ENCODE measurements at places on chromosomes 13 and 19.

- DNase-seq: no peak
These were observed 135.0 kb upstream of the ZNF536 start for GRCh38 chr19:30237140-30237539.

DNA sequence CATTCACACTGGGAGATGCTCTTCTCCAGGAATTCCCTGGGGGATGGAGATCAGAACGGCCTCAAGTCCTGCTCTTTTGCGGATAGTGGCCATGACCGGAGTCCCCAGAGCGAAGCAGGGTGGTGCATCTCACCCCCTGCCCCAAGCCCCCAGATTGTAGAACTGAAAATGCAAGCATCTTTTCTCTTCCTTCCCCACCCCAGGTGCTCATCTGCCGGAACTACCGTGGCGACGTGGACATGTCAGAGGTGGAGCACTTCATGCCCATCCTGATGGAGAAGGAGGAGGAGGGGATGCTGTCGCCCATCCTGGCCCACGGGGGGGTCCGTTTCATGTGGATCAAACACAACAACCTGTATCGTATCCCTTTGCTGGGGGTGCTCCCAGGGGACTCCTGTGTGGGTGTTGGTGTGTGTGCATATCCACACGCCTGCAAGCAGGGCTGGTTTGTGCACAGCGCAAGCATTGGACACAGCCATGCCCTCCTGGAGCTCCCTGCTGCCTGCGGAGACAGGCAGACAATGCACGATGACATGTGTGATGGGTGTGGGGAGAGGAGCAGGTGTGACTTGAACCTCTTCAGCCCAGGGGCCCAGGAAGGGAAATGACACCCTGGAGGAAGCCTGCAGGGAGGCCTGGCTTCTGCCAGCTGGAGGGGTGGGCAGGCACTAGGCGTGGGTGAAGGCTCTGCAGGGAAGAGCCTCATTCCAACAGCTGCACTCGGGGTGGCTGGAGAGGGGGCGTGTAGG, 5.7 kb downstream of the AP1M1 start:
- no peak for DNase-seq

DNA sequence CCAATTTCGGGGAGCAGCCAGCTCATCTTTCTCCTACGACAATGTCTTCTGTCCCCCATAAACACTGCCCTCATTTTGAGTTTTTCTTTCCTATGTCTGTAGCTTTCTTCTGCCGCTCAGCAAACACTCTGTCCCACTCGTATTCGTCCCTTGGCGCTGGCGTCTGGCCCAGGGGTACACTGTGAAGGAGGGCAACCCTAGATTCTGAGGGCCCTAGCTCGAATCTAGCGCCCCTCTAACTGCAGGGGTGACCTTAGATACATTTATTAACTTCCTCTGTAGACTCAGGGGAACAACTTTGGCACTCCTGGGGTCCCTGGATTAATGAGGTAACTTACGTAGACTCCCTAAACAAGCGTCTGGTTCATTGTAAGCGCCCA, 677 bp upstream of the LRCH1 start:
- no peak for DNase-seq

DNA sequence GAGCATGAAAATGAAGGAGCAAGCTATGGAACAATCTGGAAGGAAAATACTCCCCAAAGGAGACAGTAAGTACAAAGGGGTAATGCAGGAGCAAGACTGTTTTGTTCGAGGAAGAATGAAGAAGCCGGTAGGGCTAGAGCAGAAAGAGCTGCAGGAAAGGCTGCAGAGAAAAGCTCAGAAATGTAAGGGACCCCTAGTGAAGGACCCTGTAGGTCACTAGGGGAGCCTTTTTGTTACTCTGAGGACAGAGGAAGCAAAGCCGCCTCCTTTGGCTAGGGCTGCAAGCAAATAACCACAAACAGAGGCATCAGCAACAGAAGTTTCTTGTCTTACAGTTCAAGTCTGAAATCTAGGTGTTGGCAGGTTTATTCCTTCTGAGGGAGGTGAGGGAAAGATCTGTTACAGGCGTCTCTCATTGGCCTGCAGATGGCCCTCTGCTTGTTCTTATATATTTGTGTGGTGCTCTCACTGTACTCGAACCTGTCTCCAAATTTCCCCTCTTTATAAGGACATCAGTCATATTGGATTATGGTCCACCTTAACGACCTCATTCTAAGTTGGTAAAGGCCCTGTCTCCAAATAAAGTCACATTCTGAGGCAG, 362.3 kb downstream of the COG6 start:
- no peak for DNase-seq

GRCh38 chr13:42011601-42012350, 36.7 kb upstream of the DGKH start:
- DNase-seq: peak; percentile 8

GRCh38 chr13:112140366-112140765, 73.4 kb downstream of the SOX1 start:
- no peak for DNase-seq

GRCh38 chr13:26526702-26527216, 30.7 kb upstream of the WASF3 start:
- no peak for DNase-seq

GRCh38 chr13:51717786-51718398, 86.1 kb downstream of the DHRS12 start:
- DNase-seq: no peak

DNA sequence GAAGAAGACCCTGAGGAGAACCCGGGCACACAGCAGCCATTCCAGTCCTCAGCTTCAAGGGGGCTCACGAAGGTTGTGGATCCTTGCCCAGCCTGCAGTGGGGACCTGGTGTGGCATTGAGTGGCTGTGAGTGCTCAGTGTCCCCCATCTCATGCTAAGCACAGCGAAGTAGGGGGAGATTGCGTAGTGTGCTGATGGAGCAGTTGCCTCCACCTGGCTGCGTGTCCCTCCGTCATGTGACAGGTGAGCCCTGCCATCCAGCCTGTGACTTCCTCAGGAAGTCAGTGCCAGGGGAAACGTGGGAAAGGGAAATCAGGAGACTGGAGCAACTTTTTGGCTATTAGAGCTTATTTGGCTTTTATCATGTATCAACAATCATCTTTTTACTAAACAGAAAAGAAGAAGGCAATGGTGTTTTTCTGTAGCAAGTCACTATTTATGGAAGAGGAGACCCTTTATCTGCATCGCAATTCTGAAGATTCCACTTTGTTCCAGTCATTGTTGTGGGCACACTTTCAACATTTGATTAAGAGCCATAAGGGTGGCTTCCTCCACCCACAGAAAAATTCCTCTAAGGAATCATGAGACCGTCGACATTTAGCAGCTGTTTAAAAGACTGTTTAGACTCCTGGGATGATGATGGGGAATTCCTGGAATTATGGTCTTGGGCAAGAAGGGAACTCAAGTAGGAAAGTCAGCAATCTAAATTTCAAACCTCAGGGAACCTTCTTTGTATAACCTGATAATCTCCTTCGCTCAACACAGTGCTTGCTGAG, 126.8 kb upstream of the SPATA13 start:
- DNase-seq: peak; percentile 15

GRCh38 chr19:48290401-48290770, 20.5 kb downstream of the ZNF114 start:
- DNase-seq: peak; percentile 40

DNA sequence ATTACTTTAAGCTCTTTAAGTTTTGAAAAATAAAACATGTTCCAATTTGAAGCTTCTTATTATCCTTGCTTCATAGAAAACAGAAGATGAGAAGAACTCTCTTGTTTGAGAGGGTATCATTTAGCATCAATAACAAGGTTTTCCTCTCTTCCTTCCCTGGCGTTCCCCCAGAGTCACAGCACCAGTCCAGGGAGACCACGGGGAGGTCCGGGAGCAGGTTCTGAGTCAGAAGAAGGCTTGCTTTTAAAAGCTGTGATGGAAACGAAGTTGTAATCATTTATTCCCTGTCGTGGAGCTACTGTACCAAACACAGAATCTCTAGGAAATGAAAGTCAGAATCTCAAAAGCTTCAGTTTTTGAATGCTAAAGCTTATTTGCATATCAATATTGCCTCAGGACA, 174.0 kb upstream of the LSM14A start:
- no peak for DNase-seq

DNA sequence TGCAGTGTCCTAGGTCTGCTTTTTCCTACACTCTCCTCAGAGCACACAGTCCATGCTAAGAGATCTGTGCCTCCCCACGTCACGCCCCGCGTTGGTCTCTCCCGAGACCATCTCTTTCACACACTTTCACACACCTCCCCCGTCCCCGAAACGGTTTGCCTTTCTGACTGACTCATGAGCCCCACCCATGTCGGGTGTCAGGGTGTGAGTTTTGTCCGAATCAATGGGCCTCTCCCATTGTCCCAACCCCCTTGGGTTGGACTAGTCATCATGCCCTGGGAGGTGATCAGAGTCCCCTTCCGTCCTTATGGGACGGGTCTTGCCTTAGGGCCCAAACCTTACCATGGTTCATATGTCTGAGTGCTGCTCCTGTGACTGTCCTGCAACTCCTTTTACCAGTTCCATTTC, 214.0 kb upstream of the HTR2A start:
- DNase-seq: no peak

GRCh38 chr13:40629678-40630384, 36.6 kb downstream of the FOXO1 start:
- no peak for DNase-seq

- peak; percentile 18 for DNase-seq
These were observed 44.4 kb downstream of the TSHZ3 start for GRCh38 chr19:31304831-31305312.

GRCh38 chr19:17605761-17606589, 50.5 kb downstream of the COLGALT1 start:
- peak; percentile 63 for DNase-seq

DNA sequence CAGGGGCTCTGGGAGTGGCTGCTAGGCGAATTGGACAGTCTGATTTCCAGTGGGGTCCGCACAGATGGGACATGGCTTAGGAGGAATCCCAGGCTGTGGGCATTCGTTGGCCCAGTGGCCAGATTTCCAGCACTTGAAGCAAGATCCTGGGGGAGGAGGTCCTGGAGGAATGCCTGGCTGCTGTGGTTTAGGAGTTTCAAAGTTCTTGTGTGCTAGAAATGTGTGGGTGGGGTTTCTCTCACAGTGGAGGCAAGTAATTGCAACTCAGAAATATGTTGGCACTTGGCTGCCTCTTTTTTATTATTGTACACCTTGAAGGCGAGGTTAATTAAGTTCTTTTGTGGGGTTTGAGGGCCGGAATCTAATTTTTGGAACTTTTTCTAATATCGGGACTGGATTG, 17.1 kb downstream of the IGFL3 start:
- DNase-seq: peak; percentile 39

DNA sequence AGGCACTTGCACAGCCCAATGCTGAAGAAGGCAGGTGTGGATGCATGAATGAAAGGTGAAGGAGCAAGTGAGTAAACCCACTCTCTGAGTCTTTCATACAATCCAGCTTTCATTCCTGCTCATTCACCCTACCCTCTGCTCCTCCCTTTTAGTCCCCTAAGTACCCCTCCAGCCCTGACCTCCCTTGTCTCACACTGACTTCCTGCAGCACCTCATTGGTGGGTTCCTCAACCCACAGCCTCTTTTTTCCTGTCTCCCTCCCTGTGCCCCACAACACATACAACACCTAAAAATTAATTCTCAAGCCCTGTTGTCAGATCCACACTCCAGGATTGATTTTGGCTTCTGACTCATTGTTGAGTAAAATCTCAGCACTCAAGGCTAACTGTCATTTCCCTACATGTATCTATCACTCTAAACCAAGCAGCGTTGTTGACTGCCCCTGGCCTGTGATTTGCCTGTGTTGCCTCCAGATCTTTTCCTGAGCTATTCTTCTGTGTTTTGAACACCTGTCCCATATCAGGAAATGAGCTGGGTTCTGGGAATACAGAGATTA, 177.3 kb upstream of the SERP2 start:
- no peak for DNase-seq

DNA sequence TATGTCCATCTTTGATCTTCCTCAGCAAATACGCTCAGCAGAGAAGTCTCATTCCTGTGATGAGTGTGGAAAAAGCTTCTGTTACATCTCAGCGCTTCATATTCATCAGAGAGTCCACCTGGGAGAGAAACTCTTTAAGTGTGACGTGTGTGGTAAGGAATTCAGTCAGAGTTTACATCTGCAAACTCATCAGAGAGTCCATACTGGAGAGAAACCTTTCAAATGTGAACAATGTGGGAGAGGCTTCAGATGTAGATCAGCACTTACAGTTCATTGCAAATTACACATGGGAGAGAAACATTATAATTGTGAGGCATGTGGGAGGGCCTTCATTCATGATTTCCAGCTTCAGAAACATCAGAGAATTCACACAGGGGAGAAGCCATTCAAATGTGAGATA, 5.7 kb upstream of the ZNF284 start:
- no peak for DNase-seq

DNA sequence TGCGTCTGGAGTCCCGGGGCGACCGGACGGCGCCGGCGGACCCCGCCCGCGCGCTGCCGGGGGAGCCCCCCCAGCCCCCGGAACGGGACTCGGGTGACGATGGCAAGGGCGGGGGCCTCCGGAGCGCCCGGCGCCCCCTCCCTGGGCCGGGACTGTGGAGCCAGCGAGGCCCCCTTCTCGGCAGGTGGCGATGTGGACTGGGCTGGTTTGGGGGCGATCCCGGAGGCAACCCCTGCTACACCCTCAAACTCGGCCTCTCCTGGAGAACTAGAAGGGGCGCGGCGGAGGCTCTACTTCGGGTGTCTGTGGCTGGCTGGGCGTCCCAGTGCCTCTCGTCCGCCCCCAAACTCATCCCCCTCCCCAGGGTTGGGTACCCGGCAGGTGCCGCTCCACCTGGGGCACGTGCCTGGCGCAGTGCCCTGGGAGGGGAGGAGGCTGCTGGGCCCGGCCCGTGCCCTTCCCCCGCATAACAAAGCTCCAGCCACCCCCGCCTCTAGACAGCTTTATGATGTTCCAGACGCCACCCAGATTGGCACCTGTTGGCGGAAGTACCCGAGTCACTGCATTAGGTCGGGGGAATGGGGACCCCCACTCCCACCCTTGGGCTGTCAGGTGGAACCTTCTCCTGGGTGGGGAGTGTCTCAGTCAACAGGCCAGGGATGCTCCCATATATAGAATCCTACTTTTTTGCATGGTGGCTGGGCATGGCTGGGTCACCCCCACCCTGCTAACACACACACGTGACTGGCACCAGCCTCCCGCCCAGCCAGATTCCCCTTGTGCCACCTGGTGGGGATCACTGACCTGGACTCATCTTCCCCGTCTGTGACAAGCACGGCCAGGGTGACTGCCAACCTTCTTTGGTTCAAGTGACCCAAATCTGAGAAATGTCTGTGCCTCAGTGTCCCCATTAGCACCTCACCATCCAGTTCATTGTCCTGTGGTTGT, 722 bp downstream of the PKN1 start:
- no peak for DNase-seq
